ENCODE measurements at places on chromosomes 7 and 10.

- DNase-seq: no peak
These were observed 72.2 kb upstream of the NUPR2 start for GRCh38 chr7:56188376-56188775.

- no peak for DNase-seq
These were observed 31.7 kb upstream of the ELMO1 start for GRCh38 chr7:37480041-37481031.

DNA sequence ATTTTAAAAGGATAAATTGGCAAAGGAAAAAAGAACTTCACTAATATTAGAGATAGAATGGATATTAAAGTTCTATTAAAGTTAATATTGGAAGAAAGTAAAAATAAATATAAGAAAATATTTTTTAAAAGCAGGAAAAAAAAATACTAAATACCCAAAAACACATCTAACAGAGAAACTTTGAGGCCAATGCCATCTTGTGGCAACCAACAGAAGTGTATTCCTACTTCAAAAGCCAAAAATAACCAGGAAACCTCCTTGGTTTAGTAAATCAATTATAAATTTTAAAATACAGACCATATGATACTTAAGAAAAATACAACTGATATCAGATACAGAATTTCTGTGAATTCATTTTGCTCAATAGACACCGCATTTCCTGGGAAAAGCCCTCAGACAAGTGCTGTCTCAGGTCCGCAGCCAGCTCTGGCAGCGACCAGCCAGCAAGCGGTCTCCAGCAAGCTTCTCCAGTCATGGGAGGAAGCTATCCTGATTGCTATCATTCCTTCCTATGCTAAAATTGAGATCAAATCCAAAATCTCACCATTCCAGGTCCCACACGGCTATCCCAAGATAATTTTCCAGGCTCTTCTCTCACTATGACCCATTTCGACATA is 65.3 kb downstream of the LMBR1 start:
- no peak for DNase-seq

DNA sequence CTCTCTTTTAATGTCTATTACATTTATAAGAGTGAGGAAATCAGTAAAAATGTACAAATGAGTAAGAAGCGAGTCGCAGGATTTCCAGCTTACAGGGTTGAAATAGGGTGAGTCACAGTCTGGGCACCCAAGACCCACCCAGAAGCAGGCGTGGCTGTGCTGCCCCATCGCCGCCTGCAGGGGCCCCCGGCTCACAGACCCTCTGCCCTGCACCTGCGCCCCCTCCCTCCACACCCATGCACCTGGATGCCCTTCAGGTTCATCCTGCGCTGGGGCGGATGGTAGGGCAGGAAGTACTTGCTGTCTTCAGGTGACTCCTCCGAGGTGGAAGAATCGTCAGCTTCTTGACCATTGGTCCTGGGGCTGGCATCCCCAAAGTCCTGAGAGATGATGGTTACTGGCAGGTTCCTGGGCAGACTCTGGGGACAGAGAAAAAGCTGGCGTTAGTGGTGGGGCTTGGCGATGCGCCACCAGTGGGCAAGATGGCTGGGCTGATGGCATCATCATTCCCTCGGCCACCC is 90.2 kb upstream of the GNA12 start:
- no peak for DNase-seq

DNA sequence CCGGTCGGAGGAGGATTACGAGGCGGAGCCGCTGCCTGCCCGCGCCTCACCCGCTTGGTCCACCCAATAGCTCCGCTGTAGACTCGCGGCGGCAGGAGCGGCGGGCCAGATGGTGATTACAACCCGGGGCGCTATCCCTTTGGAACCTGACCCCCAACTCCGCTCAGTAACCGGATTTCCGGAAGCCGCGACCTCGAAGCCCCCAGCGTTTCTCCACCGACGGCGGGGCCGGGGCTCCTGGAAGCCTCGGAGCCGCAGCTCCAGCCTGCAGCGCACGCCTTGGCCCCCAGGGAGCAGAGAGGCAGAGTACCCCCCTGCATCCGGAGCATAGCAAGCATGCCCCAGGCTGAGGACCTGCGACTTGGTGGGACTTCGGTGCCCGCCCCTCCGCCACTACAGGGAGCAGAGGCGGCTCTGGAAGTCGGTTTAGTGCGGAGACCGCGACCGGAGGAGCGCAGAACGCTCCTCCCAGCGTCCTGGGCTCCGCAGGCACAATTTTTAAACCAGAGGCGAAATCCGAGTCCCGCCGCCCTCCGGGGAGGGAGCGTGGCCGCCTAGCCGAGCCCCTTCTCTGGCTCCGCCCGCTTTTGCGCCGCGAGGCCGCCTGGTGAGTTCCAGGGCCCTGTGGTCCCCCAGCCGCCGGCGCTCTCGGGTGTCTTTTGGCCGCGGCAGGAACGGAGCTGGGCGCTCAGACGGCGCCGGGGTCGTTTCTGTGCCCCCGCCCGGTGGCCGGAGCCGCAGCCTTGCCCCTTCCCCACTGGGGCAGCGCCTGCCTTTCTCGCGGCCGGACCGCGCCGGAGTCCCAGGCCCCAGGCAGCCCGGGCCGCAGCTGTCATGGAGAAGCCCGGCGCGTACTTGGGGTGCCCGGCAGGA is 28.2 kb upstream of the BMS1 start:
- DNase-seq: no peak

GRCh38 chr7:26202019-26202990 is 760 bp downstream of the CBX3 start:
- DNase-seq: peak; percentile 30

GRCh38 chr10:131227163-131227740 is 84.3 kb downstream of the TCERG1L start:
- no peak for DNase-seq

GRCh38 chr10:23191764-23192711 is at the start of gene PTF1A:
PTF1A (plus strand) TSS chr10:23192312; CDS start chr10:23192531, 219 bp downstream.
- DNase-seq: no peak

DNA sequence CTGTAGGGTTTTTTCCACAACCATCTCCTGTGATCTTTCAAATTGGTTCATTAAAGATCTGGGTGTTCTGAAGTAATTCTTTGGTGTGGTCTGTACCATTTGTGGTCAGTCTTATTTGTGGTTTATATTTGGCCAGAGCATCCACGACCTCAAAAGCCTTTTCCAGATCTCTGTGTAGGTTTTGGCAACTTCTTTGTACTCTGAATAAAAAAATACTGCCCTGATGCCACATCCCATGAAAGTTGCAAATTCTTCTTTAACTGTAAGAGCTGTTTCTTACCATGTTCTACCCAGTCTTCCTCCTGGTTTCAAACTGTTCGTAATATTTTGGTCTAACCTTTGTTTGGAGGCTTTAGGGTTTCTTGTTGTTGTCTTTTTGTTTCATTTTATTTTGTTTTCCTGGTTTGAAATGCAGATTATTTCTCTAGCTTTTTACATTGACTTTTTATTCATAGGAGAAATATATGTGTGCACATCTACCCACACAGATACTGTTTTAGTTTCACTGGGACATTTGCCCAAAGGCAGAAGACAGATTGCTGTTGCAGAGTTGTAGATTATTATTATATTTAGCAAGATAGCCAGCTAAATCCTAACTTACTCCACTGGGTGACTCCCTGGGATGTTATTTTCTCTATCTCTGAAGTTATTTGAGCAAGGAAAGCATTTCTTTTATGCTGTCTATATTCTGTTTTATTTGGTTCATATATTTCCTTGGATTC is 123.2 kb upstream of the SAMD8 start:
- no peak for DNase-seq

DNA sequence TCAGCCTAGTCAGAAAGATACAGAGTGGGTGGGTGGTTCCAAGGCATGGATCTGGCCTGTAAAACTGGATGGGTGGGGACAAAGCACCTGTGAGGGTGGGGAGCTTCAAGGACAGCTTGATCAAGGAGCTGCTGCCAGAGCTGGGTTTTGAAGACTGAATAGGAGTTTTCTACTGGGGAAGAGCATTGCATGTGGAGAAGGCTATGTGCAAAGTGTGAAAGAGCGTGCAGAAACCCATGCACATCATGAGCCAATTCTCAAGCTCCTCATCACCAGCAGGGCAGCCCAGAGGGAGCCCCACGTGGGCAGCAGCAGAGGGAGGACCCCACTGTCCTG is 58.6 kb downstream of the PDGFA start:
- DNase-seq: no peak

- no peak for DNase-seq
These were observed 81.2 kb downstream of the ZNRF2 start for GRCh38 chr7:30365621-30366020.

DNA sequence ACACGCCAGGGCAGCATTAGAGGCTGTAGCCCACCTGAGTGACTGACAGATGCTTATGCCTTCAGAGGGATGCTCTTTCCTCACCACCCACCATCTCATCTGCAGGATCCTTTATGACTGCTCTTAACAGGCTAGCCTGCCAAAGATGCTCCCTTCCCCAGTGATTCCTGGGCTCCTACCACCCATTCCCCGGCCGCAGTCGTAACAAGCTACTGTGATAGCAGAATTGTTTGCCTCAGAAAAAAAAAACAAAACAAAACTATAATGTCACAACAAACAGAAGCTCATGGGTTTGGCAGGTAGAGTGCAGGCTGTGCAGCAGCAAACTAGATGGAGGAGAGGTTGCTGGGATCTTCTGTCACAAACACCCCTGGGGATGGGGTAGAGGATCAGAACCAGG is 343.9 kb upstream of the ZMIZ1 start:
- no peak for DNase-seq

- DNase-seq: no peak
These were observed 886.2 kb upstream of the ZWINT start for GRCh38 chr10:57247271-57247670.

DNA sequence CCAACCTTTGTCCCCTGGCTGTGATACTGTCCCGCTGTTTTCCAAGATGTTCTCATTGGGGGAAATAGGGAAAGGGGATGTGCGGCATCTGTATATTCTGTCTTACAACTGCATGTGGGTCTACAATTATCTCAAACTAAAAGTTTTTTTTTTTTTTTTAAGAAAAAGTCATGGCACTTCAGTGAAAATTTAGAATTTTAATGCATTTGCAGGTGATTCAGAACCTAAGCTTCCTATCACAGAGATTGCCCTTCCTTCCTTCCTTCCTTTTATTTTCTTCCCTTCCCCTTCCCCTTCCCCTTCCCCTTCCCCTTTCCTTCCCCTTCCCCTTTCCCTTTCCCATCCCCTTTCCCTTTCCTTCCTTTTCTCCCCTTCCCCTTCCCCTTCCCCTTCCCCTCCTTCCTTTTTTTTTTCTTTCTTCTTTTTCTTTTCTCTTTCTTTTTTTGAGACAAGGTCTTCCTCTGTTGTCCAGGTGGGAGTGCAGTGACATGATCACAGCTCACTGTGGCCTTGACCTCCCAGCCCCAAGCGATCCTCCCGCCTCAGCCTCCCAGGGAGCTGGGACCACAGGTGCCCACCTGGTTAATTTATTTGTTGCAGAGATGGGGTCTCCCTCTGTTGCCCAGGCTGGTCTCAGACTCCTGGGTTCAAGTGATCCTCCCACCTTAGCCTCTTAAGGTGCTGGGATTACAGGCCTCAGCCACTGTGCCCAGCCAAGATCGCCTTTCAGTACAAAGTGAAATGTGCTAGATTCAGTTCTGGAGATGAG is 32.0 kb downstream of the JAKMIP3 start:
- DNase-seq: no peak

GRCh38 chr7:101474178-101474577 is 111.5 kb downstream of the COL26A1 start:
- DNase-seq: no peak

DNA sequence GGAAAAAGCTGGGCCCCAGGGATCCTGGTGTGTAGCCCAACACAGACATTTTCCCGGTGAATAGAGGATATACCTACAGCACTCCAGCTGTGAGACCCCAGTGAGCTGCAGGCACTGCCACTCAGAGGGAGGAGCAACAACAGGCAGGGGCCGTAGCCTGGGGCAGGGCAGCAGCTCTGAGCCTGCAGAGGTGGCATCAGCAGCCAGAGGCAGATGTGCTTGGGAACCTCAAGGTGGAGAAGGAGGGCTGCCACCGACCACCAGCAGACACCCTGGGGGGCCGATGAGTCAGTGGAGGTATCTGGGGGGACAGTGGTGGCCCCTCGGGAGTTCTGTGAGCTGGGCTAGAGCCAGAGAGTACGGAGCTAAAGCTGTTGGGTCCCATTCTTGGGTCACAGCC is 110.2 kb upstream of the GDF10 start:
- no peak for DNase-seq

DNA sequence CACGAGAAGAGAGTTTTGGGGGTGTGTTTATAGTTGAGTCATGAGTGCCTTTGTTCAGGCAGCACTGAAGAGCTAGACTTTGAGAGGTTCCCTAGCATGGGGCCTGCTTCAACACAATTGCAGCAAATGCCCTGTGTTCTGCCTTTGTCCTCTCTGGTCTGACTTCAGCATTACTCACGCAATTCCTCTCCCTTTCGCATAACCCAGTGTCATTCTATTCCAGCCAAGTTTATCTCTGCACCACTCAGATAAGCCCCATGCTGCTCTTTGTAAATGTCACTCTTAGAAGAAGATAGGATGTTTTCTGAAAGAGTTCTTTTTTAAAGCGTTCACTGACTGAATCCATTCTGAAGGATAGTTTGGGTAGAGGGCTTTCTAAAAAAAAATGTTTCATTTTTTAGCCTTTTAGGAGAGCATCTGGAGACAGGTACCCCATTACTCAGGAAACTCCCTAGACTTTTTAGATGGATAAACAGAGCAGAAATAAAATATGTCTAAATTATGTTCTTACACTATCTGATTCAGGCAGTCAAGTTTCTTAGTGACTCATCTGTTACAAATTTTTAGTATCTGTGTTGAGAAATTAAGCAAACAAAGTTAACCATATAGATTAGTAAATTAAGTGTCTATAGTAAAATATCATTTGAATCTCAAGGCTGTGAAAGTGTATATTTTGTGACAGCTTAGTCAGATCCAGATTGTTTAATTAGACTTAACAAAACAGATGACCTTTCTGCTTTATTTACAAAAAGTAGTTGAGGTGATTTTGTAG is 318.5 kb downstream of the GPR158 start:
- DNase-seq: no peak

GRCh38 chr10:56142092-56142728 is 218.8 kb downstream of the ZWINT start:
- no peak for DNase-seq

DNA sequence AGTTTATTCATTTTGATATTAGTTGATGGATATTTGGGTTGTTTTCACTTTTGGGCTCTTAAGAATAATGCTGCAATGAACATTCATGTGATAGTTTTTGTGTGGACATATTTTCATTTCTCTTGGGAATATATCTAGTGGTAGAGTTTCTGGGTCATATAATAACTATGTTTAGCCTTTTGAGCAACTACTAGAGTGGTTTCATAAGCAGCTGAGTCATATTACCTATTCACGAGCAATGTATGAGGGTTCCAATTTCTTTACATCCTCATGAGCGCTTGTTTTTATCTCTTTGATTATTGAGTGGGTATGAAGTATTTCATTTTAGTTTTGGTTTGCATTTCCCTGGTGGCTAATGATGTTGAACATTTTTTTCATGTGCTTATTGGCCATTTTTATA is 182.6 kb downstream of the PON1 start:
- no peak for DNase-seq

- no peak for DNase-seq
These were observed 122.3 kb downstream of the SPDYE5 start for GRCh38 chr7:75614401-75614800.

DNA sequence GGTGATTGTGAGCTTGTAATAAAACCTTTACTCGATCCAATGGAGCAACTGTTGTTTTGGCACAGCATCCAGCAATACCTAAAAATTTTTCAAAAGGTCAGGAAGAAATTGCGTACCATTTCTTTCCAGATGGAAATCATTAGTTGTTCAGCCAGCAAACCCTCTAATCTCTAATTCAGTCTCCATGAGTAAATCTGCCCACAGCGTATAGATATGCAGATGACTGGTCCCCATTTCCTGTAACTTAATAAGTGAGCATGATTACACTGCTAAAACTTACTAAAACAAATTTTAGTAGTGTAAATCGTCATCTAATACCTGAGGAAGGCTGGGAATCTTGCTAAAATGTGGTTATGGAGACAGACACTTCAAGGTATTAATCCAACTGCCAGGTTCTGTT is 10.6 kb downstream of the SLC25A16 start:
- no peak for DNase-seq
